Right ventricle myocardium superior (tissue), 1 donor: ENCODE measurements at places on chromosomes 5 and 9.

DNA sequence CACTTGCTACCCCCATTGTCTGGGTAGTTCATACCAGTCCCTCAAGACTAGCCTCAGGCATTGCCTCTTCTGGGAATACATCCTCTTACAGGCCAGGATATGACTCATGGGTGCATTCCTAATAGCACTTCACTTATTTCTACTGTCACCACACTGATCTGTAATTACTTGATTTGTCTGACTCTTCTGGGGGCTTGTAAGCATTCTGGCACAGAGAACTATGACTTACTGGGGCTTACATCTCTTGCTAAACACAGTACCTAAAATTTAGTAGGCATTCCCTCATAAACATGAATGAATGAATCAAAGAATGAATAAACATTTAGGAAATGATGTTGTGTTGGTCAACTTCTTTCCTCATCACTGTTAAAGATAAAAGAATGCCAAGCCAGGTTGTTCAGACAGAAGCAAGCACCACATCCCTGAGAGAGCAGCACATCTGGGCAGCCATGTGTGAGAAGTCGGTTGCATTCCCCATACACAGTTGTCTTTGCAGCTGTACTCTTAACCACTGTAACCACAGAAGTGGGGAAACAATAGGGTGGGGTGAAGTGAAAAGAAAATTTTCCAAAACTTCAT, 27.6 kb downstream of the IL7R start:
- DNase-seq: no peak

GRCh38 chr9:135500071-135500524, 384 bp upstream of the MRPS2 start:
- DNase-seq: no peak

GRCh38 chr9:107868186-107868585, 378.6 kb upstream of the KLF4 start:
- DNase-seq: no peak

GRCh38 chr9:27377811-27378456, 81.0 kb upstream of the EQTN start:
- DNase-seq: no peak

GRCh38 chr5:2782658-2783057, 31.2 kb upstream of the IRX2 start:
- DNase-seq: no peak

DNA sequence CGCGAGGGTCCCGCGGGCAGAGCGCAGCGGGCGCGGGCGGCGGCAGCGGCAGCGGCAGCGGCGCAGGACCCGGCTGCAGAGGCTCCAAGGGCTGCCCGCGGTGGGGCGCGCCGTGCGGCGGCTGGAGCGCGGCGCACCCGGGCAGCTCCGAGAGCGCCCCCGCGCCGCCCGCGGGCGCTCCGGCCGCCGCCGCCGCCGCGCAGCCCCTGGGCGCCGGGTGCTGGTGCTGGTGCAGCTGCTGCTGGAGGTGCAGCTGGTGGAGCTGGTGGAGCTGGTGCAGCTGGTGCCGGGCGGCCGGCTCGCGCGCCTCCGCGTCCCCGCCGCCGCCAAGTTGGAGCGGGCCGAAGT, 644 bp downstream of the IER5L start:
- DNase-seq: no peak

GRCh38 chr5:72495410-72495809, 11.8 kb downstream of the ZNF366 start:
- DNase-seq: no peak

DNA sequence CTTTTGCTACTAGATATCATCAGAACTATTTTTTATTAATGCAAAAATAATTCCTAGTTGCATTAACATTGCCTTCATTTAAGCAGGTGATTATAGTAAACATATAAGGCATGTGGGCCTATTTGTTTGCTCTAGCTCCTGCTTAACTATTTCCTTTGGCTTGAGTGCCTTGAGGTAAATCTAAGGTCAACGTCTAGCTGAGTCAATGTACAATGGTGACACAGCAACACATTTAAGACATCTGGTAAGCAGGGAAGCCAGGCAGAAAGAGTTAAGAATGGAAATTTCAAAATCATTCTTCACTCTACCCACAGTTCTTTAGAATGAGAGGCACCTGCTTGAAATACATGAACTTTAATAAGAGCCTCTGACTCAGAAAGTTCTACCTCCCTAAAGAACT, 111.9 kb upstream of the FST start:
- no peak for DNase-seq

- DNase-seq: no peak
These were observed 751.7 kb upstream of the WWC1 start for GRCh38 chr5:167539747-167540146.

DNA sequence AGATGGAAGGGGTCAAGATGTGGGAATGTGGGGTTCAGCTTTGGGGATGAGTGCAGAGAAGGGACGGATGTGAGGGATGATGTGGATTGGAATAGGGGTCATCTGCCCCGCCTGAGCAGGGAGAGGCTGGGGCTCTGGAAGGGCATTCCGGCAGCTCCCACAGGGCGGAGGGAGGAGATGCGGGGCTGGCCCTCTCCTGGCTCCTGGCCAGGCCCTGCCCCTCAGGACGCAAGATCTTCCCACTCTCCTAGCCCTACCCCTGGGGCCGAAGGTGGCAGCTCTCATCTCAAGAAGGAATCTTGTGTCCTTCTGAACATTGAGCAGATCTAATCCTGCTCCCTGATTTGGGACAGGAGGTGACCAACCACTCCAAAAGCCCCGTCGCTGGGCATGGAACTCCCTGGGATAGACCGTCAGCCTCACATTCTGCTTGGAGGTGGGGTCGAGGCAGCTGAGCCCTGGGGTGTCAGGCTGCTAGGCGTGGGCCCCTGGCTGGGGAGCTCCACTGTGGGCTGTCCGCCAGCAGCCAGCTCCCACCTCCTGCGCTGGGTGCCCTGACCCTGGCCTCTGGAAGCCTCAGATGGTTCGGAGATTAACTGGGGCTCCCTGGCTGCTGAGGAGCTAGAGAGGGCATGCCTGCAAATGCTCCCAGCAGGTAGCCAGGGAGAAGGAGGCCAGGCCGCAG, 125.2 kb downstream of the ZNF354C start:
- DNase-seq: peak; percentile 27

GRCh38 chr5:34657988-34658387, 1.9 kb downstream of the RAI14 start:
- DNase-seq: no peak

DNA sequence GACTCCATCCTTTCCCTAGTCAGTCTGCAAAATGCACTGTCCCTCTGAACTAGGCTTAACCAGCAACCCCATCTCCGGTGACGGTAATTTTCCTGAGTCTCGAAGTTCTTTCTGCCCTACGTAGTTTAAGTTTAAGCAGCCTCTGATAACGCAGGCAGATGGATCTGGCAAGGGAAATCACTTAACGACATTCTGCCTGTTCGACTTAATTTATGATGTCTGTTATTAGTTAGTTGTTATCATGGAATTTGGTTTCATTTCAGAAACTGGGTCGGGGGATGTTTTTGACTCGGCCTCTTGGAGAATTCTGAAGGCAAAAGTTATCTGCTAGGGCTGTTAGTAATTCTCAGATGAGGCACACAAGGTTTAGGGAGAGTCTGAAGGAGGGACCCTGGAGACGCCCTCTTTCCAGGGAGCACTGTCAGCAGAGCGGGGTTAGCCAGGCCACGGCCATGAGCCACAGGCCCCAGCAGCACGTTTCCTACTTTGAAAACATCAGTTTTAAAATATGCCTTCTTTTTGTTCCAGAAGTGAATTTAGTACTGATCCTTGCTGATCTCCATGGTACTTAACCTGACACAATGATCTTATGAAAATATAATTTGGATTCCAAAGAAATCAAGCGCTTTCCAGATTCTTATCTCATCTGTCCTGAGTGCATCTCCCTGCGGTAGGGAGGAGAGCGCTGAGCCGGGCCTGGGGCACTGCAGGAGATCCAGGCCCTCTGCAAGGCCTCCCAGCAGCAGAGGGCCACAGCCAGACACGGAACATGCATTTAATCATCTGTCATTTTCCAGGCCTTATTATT, 171.0 kb upstream of the OTULINL start:
- peak; percentile 60 for DNase-seq

DNA sequence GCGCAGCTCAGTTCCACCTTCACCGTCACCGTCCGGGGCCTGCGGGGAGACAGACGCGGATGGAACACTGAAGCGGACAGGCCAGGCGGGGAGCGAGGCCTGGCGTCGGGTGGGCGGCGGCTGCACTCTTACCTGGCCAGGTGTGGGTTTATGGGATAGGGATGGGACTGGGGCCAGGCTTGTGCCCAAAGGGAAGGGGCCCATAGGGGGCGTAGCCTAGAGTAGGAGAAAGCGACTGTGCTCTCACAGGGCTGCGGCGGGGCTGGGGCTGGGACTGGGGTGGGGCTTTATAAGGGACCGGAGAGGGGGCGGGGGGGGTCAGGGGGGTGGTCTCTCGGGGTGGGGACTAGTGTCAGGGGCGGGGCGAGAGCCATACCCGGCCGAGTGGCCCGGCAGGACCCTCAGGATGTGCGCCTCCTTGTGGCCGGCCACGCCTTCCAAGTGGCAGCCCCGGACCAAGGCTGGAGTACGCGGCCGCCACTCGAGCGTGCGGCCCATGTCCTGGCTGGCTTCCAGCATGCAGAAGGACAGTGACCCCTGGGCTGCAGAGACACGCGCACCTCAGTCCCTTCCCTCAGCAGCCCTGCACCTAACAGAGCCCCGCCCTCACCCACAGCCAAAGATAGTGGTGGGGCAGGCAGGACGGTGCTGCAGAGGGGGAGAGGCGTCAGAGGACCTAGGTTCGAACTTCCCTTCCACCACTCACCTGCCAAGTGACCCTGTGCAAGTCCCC, 22.8 kb downstream of the FPGS start:
- DNase-seq: peak; percentile 62

DNA sequence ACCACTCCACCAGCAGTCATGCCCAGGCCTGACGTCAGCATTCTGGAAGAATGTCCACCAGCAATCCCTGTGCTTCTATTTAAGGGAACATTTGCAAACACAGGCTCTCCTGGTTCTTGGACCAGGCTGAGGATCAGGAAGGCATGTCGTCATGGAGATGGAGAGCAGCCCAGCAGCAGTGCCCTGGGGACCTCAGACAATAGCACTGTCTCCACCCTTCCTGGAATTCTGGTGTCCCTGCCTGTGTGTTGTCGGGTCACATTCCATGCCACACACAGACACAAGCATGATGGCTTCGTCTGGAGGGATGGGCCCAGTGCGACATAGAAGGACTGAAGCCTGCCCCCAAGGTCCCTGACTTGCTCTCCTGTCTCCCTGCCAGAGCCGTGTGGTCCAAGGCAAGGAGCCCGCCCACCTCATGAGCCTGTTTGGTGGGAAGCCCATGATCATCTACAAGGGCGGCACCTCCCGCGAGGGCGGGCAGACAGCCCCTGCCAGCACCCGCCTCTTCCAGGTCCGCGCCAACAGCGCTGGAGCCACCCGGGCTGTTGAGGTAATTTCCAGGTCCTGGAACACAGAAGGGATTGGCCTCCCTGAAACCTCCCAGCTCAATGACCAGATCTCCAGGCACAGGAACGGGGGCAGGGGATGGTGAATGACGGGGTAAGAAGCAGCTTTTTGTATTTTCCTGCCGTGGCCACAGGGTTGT, 43.8 kb downstream of the STOM start:
- peak; percentile 93 for DNase-seq

GRCh38 chr5:73198833-73199592, 26.0 kb downstream of the TMEM174 start:
- DNase-seq: no peak

GRCh38 chr9:110307191-110307590, 30.5 kb downstream of the TXNDC8 start:
- DNase-seq: no peak

DNA sequence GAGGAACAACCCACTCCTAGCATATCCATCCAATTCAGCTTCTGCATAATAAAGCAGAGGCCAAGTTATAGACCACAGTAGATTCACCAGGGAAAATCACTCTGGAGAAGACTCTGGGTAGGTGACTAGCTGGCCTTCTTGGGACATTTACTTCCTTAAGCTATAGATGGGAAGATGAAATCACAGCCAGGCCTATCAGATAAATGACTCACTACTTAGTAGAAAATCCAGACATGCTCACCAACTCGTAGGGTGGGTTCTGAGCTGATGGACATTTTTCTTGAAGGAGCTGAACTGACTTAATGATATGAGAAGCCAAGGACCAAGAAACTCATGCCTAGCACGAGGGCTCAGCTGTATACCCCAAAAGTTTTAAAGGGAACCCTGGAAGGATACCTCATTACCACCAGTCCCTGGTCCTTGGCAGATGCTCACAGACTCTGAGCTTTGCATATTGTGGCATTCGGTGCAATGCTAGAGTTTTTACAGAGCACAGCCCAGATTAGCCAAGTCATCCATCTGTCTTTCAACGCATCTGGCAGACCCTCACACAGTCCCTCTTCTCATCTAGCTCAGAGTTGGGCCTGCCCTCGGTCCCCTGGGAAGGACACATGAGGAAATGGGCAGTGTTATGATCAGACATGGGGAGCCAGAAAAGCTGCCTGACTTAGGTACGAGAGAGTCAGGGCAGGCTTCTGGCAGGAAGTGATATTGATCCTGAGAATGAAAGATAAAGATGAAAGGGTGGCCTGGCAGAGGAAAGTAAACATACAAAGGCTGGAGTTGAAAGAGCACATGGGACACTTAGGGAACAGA, 15.0 kb downstream of the ACSL6 start:
- DNase-seq: no peak

DNA sequence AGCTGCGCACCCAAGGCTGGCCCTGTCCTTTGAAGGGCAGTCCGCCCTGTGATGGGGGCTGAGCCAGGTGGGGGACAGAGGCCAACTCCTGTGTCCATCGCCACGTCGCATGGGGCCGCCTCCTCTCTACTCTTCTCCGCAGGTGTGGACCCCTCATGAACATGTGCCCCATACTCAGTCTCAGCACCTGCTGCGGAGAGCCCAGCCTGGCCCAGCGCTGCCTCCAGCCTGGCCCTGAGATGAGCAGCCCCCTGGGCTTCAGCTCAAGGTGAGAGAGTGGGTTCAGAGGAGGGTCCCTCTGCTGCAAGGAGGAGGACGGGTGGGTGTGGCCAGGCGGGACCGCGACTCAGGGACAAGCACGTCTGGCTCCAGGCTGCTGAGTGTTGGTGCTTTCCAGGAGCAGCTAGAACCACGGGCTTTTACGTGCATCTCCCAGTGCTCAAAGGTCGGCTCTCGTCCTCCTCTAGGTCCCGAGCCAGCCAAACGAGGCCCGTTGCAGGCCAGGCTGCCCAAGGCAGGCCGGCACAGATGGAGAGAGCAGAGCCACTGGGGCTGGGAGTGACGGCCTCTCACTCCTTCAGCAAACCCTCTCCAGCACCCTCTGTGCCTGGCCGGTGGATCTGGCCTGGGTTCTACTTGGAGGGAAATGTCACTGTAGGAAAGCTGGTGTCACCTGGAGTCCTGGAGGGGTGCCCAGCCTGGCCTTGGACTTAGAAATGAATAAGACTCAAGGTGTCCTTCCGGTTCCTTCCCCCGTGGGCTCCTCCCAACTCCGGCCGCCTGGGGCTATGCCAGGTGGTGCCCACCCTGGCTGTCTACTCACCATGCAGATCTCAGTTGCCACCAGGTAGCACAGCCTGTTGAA, 48.9 kb upstream of the RNF130 start:
- DNase-seq: peak; percentile 34
